ENCODE measurements at places on chromosomes 1 and 21. TPM values are rescaled to one million over a fixed set of nuclear protein-coding genes. Genes with fewer than 3 reads are reported as not detected.

The SYT11 gene
- total RNA-seq: 15.8 TPM

The CACNA1S gene
- not detected for total RNA-seq

The SH2D1B gene
- total RNA-seq: 0.71 TPM

The CTSK gene
- 1.7 TPM for total RNA-seq

The OR2G6 gene
- not detected for total RNA-seq

The TEX38 gene
- not detected for total RNA-seq

The CNR2 gene
- not detected for total RNA-seq
